Activated naive CD8-positive, alpha-beta T cell treated with anti-CD3 and anti-CD28 coated beads for 36 hours (primary cell): ENCODE measurements at places on chromosomes 1 and 21.

DNA sequence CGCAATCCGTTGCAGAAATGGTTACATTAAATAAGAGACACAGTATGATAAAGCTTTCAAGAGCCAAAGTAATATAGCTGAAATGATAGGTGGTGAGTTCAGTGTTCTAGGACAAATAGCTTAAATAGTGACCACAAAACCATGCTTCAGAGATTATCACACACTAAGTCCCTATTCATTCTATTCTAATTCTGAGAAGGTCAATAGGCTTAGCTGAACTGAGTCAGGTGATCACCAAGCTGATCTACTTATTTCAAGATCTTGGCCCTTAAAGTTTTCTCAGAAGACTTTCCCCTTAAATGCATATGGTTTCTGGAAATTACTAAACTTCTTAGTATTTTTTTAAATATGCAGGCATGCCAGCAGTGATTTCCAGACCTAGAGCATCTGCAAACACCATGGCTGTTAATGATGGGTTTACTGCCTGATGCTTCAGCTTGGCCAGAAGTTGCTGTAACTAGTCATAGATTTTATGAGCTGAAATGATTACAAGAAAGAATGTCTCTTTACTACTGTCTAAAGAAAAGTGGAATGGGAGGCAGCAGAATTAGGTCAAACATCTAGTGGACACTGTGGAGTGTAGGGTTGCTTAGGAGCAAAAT, 242.9 kb downstream of the ST6GALNAC3 start:
- DNase-seq = no peak

DNA sequence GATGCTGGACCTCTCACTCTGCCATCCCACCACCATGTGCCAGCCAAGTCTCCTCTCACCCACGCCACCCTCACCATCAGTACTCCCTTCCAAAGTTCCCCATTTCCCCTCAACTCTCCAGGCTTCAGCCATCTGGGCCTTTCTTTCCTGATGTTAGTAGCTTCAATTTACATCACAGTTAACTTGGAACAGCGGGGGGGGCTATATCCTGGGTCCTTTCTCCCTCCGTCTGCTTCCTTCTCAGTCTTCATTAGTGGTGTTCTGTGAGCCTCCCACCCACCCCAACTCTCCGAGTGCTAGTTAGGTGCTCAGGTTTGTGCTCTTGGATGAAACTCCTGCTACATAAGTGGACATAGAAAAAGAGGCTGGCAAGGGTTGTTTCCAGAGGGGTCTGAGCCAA, 31.9 kb downstream of the KCNC4 start:
- no peak for DNase-seq

DNA sequence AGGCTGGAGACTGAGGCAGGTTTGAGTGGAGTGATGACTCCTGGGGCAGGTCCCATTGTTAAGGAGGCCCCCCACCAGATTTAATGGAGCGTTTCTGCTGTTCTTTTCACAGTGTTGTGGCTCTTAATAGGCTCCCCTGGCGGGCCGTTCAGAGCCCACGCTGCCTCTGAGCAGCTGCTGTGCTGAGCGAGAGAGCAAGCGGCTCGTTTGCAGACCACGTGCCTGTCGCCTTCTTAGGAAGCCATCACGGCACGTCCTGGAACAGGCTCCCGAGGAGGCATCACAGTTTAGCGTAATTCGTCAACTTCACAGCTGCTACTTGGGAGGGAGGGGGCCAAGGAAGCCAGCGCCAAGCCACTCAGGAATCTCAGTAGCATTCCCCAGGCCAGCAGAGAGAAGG, 70.5 kb upstream of the CTTNBP2NL start:
- no peak for DNase-seq

GRCh38 chr1:165449131-165449530, 4.2 kb upstream of the RXRG start:
- no peak for DNase-seq

DNA sequence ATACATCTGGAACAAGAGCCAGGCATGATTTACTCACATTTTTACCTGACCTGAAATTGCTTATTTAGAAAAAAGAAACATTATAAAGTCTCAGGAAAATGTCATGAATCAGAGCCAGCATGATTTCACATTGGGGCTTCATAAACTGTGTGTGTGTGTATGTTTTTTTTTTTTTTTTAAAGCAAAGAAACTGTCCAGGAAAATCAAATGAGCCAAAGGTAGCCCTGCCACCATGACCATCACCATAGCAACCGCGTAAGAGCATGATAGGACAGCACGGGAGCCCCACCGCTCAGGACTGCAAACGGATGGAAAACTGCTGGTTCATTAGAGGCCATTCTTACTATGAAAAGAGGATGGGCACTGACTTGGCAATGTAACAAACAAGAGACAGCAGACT, 139.2 kb downstream of the NTMT2 start:
- DNase-seq = no peak
